ENCODE measurements at places on chromosomes 13 and 19.

- no peak for DNase-seq
Measured at GRCh38 chr13:41418027-41418426, 39.3 kb upstream of the RGCC start.

GRCh38 chr13:26255691-26256277, 1.9 kb downstream of the CDK8 start:
- no peak for DNase-seq

GRCh38 chr13:31878495-31878894, 139.2 kb downstream of the RXFP2 start:
- no peak for DNase-seq

DNA sequence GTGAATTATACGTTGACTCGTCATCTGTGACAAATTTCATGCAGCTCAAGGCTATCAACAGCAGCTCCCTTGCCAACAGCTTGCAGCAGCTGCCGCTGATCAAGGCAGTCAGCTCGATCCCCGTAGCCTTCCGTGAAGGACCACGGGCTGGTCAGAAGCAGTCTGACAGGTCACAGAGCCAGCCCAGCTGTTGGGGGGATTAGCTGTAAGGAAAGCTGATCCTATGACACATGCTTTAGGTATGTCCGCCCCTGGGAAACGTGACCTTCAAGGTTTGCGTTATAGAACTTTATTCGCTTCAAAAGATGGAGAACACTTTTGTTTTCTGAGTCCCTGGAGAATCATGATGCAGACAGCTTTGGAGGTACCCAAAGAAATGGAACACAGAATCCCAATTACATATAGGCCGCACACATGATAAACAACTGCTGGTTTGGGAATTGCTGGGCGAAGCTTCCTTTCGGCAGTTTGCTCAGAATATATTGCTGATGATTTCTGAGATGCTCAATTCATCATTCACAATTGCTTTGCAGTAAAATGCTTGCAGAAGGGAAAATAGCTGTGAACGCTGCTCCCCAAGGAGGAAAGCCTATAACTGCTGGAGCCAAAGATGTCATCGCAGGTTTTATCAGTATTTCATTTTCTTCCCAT, 62.6 kb upstream of the USP29 start:
- DNase-seq, result no peak

DNA sequence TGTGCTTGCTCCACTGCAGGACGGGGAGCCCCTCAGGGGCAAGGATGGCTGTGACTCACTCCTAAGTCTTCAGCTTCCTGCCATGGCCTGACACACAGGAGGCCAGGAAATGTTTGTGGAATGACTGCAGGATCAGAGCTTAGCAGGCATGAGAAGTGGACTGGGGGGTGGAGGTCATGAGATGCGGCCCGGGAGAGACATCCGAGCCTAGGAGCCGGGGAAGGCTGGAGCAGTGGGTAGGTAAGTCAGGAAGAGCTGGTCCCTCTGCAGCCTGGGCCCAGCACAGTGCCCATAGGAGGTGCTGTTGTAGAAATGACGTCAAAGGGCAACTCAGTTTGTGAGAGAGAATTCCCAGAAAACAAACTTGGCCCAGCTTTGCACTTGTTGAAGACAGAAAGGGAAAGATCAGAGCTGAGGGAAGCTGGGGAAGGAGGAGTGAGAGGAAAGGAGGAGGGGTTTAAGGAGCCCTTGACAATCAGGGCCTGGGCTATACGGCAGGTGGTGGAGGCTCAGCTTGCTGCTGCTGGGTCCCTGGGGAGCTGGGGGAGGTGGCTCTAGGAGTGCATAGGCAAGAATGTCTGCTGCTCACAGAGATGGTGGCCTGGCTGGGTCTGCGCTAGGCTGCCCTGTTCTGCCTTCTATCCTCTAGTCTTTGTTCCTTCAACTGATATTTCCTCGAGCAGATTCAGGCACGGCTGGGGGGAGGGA, 18.5 kb downstream of the POU2F2 start:
- DNase-seq, result peak; percentile 76

Measured in NCI-H510A (cell line).